Activated naive CD8-positive, alpha-beta T cell treated with anti-CD3 and anti-CD28 coated beads, Interleukin-2, amount 50 U/mL, for 24 hours (primary cell): ENCODE measurements at places on chromosomes 11 and 22.

DNA sequence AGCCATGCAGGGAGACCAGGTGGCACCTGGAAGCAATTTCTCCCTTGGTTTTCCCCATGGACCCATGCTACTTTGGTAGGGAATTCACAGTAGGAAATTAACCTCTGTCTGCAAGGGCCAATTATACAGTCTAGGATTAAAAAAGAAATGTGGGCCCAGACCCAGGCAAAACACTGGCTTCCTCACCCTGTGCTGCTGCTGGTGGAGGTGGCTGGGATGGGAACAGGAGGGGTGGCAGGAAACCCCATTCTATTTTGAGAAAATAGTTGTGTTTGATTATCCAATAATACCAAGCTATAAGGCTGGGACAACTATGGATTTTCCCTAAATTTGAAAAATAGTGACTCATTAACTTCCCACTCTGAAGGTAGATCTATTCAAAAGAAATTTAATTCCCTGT, 417.0 kb upstream of the NARS2 start:
- no peak for DNase-seq

- no peak for DNase-seq
These were observed 2.5 kb upstream of the PAX6 start for GRCh38 chr11:31813391-31814175.

GRCh38 chr11:7569044-7569443, 55.2 kb downstream of the PPFIBP2 start:
- DNase-seq: no peak

- DNase-seq: peak; percentile 22
These were observed 44.5 kb downstream of the FEZ1 start for GRCh38 chr11:125451400-125452124.

DNA sequence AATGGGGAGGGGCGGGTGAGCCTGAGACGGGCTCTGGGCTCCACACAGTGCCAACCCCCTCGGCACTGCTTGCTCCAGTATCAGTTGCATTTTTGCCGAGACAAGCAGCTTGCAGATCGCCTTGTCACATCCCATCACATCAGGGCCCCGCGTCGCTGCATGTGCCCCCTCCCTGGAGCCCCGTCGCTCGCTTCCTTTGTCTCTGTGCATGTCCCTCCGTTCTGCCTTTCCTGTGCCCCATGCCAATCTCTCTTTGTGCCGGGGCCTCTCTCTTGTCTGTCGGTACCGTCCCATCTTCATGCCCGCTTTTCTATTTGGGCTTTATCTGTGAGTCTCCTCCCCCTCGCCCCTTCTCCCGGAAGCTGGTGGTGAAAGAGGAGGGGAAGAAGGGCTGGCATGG, 202.2 kb downstream of the CEP164 start:
- no peak for DNase-seq

GRCh38 chr22:20584872-20585638, 77.6 kb downstream of the MED15 start:
- DNase-seq: no peak

DNA sequence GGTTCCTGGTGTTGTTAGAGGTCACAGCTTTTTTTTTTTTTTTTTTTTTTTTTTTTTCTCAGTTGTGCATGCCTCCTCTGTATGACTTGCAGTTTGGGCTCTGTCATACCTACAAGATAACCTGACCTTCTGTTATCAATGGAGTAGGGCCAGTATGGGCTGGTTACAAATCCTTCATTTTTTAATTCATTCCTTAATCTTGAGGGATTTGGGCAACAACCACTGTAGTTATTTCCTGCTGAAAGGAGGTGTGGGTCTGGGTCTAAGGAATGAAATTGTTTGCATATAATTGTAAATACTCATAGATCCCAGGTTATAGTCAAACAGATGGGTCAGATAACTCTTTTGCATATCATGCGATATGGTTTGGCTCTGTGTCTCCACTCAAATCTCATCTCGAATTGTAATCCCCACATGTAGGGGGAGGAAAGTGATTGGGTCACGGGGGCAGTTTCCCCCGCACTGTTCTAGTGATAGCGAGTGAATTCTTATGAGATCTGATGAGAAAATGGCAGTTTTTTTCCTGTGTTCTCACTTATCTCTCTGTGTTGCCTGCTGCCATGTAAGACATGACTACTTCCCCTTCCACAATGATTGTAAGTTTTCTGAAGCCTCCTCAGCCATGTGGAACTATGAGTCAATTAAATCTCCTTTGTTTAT, 14.1 kb upstream of the GLYAT start:
- DNase-seq: no peak

DNA sequence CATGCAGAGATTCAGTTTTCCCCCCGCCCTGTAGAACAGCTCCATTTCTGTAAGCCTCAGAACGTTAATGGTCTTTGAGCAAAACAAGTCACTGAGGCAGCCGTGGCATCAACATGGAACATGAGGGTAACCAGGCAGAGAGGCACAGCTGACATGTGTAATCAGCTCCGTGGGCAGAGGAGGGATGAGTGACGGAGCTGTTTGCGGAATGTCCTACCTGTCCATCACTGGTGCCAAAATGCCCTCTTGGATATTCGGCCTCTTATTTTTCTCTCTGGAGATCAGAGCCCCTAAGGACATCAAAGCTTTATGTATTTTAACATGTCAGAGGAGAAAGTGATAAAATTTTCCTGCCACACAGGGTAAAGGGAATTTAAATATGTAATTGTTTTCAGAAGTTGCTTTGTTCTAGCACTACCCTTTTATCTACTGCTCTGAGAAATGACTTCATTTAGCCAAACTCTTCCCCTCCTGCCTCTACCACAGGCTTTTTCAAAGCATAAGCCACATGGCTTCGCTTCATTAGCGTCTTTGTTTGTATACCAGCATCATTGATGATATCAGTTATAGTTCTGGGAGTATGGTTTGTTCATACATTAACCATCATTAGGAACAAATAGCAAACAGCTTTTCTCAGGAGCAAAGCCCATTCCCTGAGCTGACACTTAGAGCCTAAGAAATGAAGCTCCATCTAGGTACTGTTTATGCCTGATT, 32.9 kb downstream of the C11orf71 start:
- no peak for DNase-seq

GRCh38 chr11:127003260-127003981, 2.9 kb upstream of the KIRREL3 start:
- DNase-seq: peak; percentile 4

- DNase-seq: no peak
These were observed 6.8 kb downstream of the PPP2R1B start for GRCh38 chr11:111759376-111759775.

GRCh38 chr11:62120001-62120400, 3.8 kb upstream of the INCENP start:
- no peak for DNase-seq

DNA sequence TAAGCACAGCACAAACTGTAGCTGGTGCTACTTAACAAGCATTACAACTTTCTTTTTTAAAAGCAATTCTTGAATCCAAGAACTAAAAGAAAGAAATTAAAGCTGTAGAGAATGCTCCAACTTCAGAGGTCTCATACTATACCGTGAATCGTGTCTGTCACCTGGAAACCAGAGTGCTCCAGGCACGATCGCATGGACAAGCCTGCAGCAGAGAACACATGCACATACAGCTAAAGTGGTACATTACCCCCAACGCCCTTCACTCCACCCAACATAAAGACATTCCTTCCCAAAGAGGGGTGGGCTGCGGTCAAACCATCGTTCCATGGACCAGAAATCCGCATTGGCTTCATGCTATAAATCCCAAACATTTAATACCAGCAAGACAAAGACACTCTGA, 31.5 kb downstream of the CHKA start:
- DNase-seq: no peak

DNA sequence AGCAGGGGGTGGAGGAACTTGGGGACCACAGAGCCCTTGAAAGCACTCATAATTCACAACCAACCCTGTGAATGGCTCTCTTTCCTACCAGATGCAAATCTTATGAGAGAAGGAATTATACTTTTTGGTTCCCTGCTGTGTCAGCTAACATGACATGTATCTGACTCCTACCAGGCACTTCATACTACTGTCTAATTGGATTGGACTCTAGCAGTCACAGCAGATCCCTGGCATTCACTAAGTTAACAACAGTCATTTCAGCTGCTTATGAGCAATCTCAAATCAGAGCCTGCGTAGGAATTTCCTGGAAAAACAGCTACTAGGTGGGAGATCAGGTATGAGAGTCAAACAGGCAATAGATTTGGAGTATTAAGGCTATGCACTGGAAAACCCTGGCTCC, 11.1 kb upstream of the ENDOD1 start:
- DNase-seq: no peak

- no peak for DNase-seq
These were observed 440.5 kb downstream of the TBC1D22A start for GRCh38 chr22:47202819-47203553.

DNA sequence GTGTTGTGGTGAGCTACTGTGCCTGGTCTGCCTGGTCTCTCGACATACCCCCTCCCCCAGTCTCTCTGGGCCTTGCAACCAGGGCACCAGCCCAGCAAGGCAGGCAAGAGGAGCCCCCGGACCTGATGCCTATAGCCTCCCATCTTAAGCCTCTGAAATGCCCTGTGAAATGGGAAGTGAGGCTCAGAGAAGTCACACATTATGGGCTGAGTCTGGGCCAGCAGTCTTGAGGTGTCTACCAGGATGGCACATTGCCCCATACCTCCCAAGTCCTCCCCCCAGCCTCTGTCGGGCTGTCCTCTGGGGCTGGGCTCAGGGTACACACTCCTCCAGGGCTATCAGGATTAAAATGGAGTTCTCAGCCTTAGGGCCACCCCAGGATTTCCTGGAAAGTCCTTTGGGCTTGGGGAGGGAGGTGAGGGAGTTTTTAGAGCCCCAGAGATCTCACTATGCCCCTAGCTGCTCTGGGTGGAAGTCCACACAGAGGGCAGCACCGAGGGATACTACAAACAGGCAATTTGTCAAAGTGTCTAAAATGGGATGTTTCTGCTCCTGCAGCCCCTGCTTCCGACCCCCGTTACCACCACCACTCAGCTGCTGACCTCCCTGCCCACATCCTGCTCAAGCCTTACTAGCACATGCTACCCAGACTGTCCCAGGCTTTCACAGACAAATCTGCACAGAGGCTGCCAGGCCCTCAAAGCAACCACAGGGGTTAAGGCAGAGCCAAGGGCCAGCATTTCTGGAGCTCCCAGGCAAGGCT, 3.1 kb upstream of the SH3BP1 start:
- DNase-seq: no peak

GRCh38 chr22:42399315-42400271, 32.6 kb downstream of the NFAM1 start:
- no peak for DNase-seq

- no peak for DNase-seq
These were observed 44.5 kb downstream of the NECTIN1 start for GRCh38 chr11:119684361-119685110.

DNA sequence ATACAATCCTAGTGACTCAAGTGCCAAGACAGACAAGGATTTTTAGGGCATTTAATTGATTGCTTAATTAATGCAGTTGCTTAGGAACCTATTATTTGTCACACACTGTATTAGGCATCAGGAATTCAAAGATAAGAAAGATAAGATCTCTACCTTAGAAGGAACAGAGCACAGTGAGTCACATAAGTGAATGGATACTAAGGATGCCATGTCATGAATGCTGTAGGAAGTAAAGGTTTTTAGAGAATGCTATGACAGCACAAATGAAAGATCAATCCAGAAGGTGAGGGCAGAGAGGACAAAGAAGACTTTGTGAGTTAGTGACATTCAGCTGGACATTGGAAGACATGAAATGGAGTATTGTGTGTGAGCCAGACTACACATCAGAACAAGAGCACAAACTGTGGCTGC, 147.9 kb upstream of the DDI1 start:
- no peak for DNase-seq

DNA sequence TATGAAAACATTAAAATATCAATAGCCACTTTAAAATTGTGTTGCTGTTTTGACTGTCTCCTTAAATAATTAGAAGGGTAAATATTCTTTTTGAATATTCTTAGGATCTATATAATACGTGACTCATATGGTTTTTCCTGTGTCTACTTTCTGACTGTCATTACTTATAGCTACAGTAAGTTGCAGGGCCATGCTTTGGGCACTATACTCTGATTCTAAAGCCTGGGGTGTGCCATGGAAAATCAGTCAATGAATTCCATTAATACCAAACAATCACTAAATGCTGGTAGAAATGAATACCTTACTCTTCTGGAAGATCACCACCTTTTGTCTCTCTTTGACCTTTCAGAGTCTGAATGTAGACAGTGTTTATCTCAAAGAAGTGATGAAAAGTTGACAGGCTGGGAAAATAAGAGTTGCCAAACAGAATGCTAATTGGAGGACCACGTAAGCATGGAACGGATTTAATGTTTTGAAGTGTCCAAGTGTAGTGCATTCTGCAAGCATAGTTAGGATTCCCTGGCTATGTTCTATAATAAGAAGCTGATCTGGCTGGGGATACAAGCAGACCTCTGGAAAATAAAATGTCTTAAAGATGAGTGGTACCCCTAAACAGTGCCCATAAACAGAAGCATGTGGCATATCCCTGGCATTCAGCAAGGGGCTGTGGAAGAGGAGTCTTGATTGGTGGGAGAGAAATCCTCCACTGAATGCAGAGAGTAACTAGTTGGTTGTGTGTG, 16.8 kb downstream of the LUZP2 start:
- no peak for DNase-seq

DNA sequence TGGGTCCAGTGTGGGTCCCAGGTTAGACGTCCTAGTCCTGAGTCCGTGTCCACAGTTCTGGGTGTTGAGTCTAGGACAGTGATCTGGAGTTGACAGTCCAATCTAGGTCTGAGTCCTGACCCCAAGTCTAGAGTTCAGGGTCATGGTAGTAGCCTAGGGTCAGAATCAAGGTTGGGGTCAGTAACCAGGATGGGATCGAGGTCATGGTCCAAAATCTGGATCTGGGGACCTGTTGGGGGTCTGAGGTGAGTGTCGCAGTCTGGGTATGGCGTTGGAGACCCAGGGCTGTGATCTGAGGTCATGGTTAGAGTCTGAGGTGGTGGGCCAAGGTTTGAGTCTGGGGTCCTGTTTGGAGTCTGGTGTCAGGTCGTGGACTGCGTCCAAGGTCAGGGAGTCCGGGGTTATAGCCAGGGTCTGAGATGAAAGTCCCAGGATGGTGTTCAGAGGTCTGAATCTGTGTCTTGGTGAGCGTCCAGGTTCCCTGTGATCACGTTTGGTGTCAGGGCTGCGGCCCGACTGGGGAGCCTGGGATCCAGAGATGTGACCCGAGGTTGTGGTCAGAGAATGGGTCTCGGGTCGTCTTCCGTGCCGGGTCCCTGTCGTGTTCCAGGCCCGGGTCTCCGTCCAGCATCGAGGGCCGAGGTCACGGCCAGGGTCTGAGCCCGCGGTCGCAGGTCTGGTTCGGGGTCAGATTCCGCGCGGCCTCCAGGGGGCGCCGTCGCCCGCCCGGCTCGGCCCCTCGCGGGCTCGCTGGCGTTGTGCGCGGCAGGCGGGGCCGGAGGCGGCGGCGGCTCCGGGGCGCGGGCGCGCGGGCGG, 432 bp upstream of the GRK2 start:
- DNase-seq: peak; percentile 88

GRCh38 chr11:26584818-26585217, 12.8 kb upstream of the MUC15 start:
- no peak for DNase-seq

GRCh38 chr11:66728693-66729385, at the start of gene SPTBN2:
TSS of gene SPTBN2 (minus strand) at chr11:66729216. CDS start at chr11:66721240, 7,976 bp downstream.
- no peak for DNase-seq

DNA sequence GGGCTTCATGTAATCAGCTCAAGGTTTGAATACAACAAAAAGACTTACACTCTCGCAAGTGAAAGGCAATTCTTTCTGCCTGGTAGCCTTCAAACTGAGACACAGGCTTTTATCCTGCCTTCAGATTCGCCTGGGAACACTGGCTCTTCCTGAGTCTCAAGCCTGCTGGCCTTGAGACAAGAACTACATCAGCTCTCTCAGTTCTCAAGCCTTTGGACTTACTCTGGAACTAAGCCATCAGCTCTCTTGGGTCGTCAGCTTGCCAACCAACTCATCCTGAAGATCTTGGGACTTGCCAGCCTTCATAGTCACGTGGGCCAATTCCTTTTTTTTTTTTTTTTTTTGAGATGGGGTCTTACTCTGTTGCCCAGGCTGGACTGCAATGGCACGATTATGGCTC, 35.7 kb upstream of the LRRC10B start:
- DNase-seq: no peak
